ENCODE measurements at places on chromosomes 13 and 19.
A peak's percentile ranks its signal among the peaks of the same experiment; 100 is the strongest.

DNA sequence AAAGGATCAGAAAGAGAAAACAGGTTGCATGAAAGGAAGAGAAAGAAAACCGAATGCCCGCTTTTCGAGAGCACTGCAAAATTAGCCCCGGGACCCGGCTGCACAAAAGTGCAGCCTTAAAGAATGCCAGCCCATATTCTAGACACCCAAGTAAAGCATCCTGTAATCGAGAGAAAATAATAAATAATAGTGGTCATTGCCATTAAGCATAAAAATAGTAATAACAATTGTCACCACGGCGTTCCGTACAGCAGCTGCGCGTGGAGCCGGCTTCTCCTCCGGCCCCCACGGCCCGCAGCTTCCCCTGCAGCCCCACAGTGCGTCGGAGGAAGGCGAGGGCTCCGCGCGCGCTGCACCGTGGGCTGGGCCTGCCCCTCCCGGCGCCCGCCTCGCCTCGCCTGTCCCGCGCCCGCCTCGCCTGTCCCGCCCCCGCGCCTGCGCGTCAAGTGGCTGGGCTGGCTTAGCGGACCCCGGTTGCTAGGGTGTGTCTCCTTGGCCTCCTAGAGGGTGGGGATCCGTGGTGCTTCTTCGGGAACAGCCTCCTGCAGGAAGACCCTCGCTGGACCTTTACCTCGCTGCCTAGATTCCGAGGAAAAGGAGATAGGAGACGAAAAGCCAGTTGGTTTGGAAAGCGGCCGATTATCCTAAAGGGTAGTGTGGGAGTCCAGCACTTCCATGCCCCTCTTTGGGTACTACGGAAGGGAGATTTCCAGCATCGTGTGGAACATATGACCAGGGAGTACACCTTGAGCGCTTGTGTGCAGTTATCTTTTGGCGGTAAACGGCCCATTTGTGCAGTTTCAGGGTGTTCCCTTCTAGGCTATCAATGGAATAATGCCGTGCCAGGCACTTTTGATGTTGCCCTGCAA is at the start of gene LRRC63:
Gene LRRC63, plus strand, starts transcription at position 446 of the 869 bp plus-strand sequence. CDS start 1,107 bp downstream, outside the sequence.
- DNase-seq = peak; percentile 90

- DNase-seq = no peak
These were observed 486.8 kb downstream of the FOXO1 start for GRCh38 chr13:40179445-40180281.

DNA sequence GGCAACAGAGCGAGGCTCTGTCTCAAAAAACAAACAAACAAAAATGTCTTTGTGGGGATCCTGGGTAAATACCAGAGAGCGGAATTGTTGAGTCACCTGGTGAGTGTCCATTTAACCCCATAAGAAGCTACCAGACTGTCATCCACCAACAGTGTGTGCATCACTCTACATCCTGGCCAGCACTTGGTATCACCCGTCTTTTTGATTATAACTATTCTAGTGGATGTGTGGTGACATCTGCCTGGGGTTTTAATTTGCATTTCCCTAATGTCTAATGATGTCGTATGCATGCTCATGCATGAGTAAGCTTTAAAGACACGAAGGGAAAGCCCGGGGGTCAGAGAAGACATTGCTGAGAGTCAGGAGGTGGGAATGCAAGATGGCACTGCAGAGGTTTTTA is 126.7 kb upstream of the MRI1 start:
- peak; percentile 21 for DNase-seq

DNA sequence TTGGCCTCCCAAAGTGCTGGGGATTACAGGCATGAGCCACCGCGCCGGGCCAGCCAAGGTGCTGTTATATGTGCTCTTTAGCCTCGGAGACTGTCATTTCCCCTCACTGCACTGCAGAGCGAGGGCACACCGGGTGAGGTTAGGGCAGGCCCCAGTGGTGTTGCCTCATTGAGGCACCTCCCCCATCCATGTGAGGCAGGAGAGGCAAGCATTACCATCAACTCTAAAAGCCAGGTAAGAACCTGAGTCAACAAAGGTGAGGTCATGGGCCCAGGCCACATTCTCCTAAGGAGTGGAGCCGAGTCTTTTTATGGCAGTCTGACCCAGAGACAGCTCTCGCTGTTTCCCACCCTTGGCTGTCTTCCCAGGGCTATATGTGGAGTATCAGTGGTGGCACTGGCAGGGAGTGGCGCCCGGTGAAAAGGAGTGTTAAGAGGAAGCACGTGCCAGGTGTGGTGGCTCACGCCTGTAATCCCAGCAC is 10.9 kb downstream of the B3GNT8 start:
- DNase-seq = no peak

- no peak for DNase-seq
These were observed 136.9 kb downstream of the USP12 start for GRCh38 chr13:27034678-27035111.

DNA sequence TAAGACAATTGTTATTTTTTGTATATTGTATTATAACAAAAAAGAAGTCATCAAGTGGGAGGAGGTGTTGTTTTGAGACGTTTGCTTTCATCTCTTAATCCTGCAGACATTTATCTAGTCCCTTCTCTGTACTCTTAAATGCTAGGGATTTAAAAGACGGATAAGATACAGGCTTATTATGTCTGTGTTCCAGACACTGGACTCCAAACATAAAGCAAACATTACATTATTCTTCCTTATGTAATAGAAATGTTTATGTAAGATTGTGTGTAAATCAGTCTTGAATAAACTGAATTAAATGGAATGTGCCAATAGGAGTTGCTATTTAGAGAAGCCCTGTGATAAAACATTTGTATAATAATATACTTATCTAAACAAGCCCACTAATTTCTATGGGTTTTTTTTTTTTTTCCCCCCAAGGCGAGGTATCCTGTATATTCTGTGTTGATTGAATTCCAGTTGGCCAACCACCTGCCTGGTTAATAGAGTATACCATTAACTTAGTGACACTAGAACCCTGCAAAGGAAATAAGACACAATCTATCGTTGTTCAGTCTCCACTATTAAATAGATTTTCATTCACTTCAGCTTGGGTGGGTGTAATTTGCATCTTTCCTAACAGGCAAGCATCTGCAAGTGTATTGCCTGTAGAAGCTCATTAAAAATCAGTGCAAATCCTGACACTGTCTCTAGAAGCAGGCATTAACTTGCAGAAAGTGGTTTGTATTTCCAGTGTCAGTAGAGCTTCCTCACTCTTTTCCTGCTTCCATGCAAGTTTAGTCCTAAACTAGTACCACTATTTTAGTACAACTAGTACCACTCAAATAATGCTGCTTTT is 69.0 kb downstream of the LRCH1 start:
- DNase-seq = no peak

GRCh38 chr19:4803736-4804695 is 12.5 kb downstream of the FEM1A start:
- DNase-seq = peak; percentile 83

DNA sequence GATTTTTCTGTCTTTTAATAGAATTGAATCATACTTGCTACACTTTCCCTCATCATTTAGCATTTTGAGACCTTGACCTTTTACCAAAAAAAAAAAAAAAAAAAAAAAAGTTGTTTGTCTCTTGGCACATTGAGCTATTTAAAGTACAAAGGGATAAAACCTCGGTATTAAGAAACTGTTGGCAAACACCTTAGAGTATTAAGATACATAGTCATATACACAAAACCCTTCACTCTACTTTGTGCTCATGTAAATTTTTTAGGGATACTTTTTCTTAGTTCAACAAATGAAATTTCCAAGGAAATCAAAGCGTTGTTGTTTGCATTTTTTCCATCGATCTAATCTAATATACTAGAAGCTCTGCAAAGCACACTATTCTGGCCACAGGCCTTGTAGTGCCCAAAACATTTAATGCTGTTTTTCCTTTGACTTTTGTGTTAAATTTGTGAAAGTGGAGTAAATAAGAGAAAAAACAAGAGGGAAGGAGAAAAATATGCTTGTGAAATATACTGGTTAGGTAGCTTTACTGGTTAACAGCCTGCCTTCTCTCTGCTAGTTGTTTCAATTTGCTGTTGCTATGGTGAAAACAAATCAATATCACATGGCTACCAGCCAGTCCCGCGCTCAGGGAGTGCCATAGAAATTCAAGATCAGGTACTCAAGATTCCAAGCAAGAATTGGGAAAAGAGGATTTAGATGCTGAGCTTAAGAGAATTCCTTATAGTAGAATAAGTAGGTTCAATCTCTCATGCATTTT is 2.6 kb downstream of the MBNL2 start:
- DNase-seq = no peak

DNA sequence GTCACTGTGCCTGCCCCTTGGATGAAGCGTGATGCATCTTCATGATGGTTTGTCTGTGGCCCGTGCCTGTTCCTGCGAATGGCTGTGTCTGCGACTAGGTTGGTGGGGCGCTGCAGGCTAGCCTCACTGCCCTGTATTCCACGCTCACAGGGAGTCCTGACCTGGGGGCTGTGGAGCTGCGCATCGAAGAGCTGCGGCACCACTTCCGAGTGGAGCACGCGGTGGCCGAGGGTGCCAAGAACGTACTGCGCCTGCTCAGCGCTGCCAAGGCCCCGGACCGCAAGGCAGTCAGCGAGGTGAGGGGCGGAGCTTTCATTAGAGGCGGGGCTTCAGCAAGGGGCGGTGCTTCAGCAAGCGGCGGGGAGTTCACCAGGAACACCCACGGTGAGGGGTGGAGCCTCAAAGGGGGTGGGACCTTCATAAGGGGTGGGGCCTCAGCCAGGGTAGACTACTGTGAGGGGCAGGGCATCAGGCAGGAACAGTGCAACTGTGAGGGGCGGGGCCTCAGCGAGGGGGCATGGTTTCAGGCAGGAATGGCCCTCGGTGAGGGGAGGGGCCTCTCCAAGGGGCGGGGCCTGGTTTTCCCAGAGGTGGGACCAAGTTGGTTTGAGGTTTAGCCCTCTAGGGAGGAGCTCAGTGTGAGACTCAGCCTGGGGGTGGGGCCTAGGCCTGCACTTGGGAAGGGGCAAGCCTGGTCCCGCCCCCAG is 17.2 kb downstream of the PKN1 start:
- DNase-seq = peak; percentile 91

DNA sequence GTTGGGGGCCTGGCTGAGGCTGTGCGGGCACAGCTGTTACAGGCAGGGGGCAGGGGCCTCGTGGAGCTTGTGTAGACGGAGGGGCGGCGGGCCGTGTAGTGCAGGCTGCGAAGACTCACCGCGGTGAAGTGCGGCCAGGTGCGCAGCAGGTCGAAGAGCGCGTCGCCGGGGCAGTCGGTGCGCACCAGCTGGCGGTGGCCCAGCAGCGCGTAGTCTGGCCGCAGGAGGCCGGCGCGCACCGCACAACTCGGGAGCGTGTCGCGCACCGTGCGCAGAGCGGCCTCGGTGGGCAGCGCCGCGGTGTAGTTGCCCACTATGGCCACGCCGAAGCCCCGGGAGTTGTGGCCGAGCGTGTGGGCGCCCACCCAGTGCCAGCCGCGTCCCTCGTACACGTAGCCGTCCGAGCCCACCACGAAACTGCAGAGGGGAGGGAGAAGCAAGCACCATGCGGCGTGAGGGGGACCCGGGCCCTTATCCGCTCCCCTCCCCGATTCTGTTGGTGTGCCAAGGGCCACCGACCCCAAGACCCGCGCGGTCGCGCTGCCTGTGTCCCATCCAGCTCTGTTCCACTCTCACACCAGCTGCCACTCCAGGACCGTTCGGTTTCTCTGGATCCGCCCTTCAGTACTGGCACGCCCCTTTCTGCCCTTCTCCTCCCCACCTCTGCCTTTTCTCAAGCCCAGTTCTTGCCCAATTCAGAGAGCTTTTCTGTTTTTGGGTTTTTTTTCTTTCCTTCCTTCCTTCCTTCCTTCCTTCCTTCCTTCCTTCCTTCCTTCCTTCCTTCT is 5.4 kb upstream of the RASAL3 start:
- peak; percentile 54 for DNase-seq

DNA sequence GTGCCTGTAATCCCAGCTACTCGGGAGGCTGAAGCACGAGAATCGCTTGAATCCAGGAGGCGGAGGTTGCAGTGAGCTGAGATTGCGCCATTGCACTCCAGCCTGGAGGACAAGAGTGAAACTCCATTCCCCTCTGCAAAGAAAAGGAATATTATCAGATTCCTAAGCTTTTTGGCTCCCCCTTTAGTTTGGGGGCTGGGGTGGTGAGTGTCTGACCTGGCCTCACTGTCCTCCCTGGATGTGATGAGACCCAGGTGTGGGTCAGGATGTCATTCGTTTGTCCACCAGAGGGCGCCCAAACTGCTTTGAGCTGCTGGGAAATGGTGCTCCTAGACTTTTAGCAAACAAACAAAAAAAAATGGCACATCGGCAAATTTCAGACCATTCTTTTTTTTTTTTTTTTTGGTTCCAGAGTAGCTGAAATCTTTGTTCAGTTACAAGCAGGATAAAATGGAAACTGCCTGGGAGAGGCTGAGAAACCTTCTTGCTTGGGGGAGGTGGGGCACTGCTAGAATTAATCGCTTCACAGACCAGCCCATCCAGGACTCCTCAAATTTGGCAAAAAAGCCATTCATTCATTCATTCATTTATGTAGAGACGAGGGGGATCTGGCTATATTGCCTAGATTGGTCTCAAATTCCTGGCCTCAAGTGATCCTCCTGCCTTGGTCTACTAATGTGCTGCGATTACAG is 29.4 kb downstream of the SPC24 start:
- DNase-seq = peak; percentile 87

GRCh38 chr13:41460930-41461329 is 3.6 kb downstream of the RGCC start:
- no peak for DNase-seq

DNA sequence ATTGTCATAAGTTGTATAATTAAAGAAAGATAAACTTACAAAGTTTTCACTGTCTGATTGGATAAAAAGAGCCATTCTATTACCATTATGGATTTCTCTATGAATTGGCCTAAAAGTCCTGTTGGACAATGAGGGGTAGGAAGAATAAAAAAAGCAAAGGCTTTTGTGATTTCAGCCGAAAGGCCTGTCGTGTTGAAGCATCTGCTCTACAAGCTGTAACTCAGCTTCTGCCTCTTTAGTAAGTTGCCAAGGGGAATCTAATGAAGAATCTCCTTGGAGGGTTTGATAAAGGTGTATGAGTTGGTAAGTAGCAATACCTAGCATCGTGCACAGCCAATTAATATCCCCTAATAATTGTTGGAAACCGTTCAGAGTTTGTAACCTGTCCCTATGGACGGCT is 25.2 kb upstream of the ERVV-1 start:
- DNase-seq = no peak

DNA sequence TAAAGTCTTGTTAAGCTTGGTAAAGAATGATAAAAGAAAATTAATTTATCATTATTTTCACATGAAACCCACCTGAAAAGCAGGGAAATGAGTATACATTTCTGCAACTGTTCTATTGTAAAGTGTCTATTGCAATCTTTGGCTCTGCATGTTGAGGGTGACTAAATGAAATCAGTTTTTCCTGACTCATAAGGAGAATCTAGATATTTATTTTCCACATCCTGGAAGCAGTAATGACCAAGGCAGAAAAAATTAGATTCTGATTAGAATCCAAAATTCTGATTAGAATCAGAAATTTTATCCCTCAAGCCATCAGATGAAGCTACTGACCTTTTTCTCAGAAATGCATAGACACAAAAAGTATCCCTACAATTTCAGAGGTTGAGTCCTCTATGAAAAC is 178.4 kb downstream of the MYO16 start:
- DNase-seq = no peak

GRCh38 chr19:46063201-46063600 is 22.4 kb upstream of the IGFL4 start:
- no peak for DNase-seq

DNA sequence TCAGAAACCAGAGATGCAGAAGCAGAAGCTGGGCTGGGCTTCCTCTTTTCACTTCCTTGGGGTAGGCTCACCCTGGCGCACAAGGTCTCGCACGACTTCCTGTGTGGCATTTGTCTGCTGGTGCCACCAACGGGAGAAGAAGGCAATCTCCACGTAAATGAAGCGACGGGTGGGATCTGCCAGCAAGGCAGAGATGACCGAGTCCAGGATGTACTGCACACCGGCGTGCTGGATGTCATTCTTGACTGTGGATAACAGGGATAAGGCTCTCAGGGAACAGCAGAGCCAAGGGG is 1.3 kb downstream of the MAN2B1 start:
- peak; percentile 62 for DNase-seq
